Urinary bladder (tissue), 4 donors: ENCODE measurements at places on chromosomes 2 and 18.

GRCh38 chr2:143816916-143817315, 687.7 kb downstream of the ARHGAP15 start:
- DNase-seq = no peak

DNA sequence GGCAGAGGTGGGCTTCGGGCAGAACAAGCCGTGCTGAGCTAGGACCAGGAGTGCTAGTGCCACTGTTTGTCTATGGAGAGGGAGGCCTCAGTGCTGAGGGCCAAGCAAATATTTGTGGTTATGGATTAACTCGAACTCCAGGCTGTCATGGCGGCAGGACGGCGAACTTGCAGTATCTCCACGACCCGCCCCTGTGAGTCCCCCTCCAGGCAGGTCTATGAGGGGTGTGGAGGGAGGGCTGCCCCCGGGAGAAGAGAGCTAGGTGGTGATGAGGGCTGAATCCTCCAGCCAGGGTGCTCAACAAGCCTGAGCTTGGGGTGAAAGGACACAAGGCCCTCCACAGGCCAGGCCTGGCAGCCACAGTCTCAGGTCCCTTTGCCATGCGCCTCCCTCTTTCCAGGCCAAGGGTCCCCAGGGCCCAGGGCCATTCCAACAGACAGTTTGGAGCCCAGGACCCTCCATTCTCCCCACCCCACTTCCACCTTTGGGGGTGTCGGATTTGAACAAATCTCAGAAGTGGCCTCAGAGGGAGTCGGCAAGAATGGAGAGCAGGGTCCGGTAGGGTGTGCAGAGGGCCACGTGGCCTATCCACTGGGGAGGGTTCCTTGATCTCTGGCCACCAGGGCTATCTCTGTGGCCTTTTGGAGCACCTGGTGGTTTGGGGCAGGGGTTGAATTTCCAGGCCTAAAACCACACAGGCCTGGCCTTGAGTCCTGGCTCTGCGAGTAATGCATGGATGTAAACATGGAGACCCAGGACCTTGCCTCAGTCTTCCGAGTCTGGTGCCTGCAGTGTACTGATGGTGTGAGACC, at the start of gene PROC:
PROC (plus strand) TSS at position 128 of the 812 bp plus-strand sequence. CDS start 1,516 bp downstream, outside the sequence.
- DNase-seq = no peak

DNA sequence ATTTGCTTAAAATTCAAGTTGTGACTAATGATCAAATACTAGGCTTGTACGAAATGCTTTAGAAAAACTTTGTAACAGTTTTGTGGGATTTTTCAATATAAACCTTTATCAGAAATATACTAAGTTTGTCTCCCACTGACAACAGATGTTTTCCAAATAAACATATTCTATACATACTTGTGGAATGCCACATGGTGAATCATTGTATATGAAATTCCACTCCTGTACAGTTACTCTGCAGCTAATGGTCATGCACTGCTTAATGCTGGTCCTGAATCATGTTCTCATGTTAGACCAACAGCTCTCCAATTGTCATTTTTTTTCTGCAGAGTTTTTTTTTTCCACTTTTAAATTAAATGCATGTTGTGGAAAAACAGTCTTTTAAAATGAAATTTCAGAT, 90.1 kb downstream of the DPP4 start:
- no peak for DNase-seq

DNA sequence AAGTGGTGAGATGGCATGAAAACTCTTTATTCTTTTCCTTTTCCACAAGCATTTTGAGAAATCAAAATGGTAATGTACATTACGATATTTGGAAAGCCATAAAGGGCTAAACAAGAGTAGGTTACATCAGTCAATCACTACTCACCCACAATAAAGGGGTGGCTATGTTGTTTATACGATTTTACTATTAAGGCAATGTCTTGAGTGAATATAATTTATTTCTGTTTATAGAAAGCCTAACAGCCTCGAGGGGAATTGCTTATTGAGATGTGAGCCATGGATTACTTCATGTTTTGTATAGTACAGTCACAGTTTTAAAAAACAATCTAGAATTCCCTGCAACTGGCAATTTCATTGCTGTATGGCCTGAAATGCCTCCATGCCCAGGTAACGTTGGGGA, 237.5 kb upstream of the RBBP8 start:
- DNase-seq = no peak

GRCh38 chr18:3409811-3410210, 40.2 kb upstream of the TGIF1 start:
- no peak for DNase-seq

DNA sequence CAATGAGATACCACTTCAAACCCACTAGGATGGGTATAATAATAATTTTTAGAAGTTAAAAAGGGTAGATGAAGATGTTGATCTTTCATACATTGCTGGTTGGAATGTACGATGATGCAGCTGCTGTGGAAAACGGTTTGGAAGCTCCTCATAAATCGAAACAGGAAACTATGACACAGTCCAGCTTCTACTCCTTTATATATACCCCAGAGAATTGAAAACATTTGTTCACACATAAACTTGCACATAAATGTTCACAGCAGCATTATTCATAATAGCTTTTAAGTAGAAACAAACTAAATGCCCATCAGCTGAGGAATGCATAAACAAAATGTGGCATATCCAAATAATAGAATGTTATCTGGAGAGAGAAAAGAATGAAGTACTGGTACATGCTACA, 95.0 kb downstream of the STRADB start:
- no peak for DNase-seq

GRCh38 chr2:51247252-51247805, 215.4 kb upstream of the NRXN1 start:
- DNase-seq = no peak

DNA sequence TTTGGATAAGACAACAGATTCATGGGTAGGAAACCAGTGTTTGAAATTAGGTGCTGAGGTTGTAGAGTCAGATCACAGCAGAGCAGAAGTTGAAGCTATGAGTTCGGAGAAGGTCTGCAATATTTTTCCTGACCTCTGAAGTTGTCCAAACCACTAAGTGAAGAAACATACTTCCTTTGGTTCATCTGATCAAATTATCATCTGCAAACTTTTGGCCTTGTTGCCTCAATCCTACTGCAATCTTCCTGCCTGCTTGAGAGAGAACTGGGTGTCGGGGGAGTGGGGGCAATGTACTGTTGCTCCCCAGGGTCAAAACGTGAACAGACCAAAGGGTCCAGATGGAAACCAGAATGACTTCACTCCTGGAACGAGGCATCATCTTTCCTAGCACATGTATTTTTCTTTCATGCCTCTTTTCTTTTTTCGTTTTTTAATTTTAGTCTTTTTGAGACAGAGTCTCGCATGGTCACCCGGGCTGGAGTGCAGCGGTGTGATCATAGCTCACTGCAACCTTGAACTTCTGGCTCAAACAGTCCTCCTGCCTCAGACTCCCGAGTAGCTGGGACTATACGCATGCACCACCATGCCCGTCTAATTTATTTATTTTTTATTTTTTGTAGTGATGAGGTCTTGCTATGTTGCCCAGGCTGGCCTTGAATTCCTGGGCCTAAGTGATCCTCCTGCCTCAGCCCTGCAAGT, 42.7 kb downstream of the RAB31 start:
- DNase-seq = no peak

- DNase-seq = no peak
Measured at GRCh38 chr2:156333274-156333950, 891 bp upstream of the NR4A2 start.

DNA sequence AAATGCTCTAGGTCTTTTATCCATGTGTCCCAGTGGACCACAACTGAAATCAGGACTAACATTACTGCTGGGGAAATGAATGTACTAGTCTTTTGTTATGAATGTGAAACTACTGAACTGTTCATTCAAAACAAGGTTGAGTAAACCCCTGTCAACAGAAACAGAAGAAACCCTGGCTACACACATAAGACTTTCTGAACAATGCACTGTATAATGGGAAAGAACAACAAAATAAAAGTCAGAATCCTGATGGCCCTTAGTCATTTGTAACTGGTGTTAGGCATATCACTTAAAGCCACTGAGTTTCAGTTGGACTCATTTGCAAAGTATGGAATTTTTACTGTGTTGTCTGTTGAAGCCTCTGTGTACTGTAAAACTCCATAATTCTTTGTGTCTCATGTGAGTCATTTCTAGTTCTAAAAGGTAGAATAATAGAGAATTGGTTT, 77.0 kb upstream of the UBXN4 start:
- no peak for DNase-seq

- DNase-seq = no peak
Measured at GRCh38 chr2:23668756-23669304, 258.1 kb downstream of the ATAD2B start.

DNA sequence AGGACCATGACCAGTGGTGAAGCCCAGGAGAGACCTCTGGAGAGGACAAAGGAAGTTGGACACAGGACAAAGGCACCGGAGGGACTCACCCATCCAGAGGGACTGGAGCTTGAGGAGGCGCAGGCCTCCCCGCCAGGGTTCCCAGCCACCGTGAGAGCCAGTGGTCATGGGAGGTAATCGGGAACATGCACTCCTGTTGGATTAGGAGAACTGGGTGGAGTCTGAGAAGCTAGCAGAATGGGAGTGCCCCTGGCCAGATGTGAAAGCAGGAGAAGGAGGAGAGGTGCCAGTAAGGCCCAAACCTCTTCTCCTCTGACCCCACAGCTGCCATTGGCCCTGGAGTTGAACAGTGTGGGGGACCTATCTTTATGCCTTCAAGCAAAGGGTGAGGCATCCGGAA, 20.3 kb downstream of the POU3F3 start:
- no peak for DNase-seq

- no peak for DNase-seq
Measured at GRCh38 chr18:48052842-48053241, 122.4 kb upstream of the SMAD2 start.

DNA sequence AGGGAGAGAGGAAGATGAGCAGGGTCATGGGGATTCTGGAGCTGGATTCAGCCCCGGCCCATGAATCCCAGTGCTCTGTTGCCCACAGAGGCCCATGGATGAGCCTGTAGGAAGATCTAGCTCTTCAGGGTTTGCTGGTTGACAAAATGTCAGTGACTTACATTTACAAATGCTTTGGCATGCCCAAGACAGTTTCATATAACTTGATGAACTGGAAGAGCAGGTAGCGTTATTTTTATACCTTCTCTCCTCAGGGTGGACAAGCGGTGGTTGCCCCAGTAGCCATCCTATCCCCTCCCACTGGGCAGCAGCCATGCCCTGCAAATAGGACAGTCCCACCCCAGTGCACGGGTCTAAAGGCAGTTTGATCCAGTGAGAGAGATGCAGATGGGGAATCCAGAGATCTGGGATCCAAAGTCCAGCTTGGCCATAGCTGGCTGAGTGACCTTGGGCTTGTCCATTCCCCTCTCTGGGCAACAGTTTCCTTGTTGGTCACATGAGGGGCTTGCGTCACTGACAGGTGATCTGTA, 21.5 kb upstream of the KCNK3 start:
- no peak for DNase-seq

DNA sequence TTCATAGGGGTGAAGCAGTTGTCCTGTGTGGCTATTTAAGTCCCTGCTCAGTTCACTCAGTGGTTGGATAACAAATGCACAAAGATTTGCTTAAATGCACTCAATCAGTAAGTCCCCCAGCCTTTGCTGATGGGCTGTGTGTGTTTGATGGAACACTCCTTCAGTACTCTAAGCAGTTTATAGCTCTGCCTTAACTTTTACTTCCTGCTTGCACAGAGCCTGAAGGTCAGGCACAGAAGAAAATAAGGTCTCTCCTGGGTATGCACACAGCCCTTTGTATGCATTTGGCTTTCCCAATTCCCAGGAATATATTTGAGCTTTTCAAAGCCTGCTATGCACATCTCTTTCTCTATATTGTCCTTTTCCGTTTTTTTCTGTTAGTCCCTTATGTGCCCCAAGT, 208.7 kb upstream of the STK17B start:
- DNase-seq = no peak

GRCh38 chr2:143615562-143615961, 486.3 kb downstream of the ARHGAP15 start:
- DNase-seq = no peak

GRCh38 chr2:156589381-156590079, 153.4 kb downstream of the GPD2 start:
- peak; percentile 20 for DNase-seq

DNA sequence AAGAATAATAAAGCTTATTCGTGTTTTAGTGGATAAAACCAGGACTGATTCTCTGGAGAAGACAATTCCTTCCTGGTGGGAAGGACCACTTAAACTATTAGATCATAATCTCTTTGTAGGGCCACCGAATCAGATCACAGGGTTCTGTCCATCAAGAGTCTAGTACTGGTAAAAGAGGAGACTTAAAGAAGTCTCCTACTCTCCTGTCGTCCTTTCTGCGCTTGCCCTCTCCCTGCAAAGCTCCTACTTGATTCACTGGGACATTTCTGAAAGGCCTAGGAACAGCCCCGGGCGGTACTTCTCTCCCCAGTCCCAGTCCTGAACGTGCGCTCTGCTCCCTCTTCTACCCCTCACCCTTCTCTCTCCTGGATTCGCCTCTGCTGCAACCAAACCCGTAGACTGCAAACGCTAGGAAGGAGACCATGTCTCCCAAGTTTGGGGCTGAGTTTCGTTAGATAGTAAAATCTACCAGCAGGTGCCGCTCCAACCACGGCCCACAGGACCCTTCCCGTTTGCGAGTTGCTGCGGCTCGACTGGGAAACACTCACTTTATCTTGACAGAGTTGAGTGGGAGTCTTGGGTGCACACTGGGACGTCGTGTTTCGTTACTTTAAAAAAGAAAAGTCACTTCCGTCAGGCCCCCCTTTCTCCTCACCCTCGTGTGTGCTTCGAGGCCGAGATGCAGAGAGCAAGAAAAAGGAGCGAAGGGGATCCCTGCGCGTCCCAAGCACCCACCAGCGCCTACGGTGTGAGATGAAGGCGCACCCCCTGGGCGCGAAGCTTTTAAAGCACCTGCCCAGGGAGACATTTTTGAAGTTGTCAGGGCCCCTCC, 923 bp downstream of the FIGLA start:
- DNase-seq = peak; percentile 26

DNA sequence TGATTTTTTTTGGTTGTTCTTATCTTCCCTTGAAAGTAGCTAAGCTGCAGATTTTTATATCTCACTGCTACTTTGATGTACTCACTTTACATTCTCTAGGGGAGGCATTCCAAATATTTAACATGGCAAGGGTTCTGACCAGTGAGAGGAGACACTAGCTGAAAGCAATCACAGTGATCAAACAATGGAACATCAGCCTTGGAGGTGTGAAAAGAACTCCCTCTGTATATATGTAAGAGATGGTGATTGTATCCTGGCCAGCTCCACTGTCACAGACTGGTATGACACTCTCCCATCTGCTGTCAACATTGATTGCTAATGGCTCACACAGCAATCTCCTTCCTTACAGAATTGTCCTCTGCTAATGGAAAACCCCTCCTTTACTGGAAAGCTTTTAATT, 291.7 kb upstream of the CDH19 start:
- DNase-seq = no peak

GRCh38 chr18:70419526-70419925, 130.7 kb downstream of the SOCS6 start:
- no peak for DNase-seq

- no peak for DNase-seq
Measured at GRCh38 chr2:102226171-102226570, 39.3 kb downstream of the IL1RL2 start.

GRCh38 chr18:53796040-53796729, 428.3 kb downstream of the MBD2 start:
- DNase-seq = no peak
